ENCODE measurements at places on chromosomes 3 and 15.

- DNase-seq = no peak
These were observed 218.5 kb upstream of the PLSCR5 start for GRCh38 chr3:146823622-146824021.

DNA sequence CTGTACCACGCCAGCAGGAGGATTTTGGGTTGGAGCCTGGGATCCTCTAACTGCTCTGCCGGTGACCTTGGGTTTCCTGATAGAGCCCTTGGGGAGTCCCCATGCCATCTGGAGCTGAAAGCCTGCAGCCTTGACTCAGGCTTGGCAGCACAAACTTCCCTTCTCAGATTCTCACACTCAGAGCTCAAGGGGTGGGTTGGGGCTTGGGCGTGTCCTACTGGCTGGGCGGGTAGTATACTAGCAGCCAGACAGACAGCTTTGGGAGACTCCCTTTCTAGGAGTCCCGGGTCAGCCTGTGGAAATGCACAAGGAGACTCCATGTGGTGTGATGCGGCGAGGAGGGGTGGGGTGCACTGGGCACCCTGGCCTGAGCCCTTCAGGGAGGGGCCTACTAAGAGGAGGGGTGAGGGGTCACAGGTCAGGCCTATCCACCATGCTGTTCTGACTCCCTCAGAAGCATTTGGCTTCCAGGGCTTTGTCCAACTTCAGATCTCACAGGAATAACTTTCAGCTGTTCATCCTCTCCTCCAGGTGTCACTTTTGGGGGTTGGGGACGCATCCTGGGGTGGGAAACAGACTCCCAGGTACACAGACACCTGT lies 21.6 kb upstream of the PLXNA1 start:
- DNase-seq = no peak

GRCh38 chr3:68977486-68978167 lies 35.9 kb downstream of the EOGT start:
- no peak for DNase-seq

DNA sequence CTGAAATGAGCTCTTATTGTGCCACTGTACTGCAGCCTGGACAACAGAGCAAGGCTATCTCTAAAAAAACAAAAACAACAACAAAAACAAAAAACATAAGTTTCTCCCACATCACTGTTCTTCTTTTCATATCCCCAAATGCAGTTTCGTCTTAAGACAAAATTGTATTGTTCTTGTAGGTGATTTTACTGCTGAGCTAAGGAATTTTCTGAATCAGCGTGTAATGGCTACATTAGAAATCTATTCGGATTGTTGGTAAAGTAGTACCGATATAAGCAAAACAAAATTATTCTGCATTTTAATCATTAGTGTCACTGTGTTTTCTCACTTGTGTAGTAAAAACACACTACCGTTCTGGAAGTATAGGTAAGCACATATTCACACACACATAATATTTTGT lies 512.5 kb downstream of the ROBO1 start:
- DNase-seq = no peak

DNA sequence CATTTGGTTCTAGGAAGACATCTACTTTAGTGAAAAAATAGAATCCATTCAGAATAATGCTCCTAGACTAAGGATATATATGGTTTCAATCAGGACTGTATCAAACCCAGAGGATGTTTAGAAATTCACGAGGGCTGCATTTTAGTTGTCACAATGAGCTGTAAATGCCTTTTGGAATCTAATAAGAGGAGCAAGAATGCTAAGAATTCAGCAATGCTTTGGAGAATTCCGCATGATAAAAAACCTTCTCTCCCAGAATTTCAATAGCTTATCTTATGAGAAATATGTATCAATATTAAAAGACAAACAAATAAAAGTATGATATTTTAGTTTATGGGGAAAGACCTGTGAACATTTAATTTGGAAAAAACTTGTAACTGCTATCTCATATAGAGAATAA lies 885.1 kb downstream of the ZPLD1 start:
- DNase-seq = no peak

GRCh38 chr3:46369675-46370132 lies 1.0 kb upstream of the CCR5 start:
- no peak for DNase-seq

DNA sequence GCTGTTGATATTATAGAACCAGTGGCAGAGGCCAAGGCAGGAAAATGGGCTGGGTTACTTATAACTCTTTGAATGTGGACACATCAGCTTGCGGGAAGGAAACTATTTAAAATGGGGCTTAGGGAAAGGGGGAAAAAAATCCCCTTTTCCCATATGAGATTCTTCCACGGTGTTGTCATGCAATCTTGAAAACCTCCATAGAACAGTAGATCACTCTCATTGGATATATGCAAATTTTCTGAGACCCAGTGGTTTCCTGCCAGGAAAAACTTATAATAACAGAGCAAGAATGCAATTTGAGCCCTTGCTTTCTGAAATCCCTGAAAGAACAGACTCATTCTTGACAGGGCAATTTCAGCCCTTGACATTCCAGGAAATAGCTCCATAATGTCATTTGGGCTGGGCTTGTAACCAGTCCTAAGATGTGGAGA lies 31.1 kb downstream of the TMEM212 start:
- DNase-seq = no peak

DNA sequence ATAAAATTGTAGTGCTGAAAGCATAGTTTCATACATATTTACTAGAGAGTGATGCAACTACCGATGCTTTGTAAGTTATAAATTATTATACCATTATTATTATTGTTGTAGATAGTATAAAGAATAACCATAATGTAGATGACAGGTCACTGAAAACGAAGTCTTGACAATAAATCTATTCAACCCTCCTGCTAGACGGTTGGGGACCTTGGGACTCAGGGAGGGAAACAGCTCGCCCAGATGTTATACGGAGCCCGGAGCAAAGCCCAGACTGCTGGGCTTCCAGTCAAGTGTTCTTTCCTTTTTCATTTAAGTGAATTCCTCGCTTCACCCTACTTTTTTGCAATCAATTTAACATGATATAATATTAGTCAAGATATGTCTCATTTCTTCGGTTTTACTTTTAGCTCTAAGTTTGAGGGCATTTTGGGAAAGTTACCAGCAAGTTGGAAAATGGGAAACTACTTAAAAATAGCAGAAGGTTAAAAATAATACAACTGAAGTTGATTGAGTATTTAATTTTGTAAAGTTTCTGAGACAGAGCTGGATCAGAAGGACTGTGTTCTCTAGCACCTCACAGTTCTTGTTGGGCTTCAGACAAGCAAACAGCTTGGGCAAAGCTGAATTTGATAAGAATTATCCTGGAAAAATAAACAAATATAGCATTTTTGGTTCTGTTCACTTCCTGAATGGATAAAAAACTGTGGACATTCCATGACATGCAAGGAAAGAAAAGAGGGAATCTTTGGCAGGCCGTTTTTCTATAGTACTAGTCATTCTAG lies 173.4 kb upstream of the TP63 start:
- no peak for DNase-seq

- DNase-seq = no peak
These were observed 21.0 kb downstream of the ZNF80 start for GRCh38 chr3:114216186-114216970.

DNA sequence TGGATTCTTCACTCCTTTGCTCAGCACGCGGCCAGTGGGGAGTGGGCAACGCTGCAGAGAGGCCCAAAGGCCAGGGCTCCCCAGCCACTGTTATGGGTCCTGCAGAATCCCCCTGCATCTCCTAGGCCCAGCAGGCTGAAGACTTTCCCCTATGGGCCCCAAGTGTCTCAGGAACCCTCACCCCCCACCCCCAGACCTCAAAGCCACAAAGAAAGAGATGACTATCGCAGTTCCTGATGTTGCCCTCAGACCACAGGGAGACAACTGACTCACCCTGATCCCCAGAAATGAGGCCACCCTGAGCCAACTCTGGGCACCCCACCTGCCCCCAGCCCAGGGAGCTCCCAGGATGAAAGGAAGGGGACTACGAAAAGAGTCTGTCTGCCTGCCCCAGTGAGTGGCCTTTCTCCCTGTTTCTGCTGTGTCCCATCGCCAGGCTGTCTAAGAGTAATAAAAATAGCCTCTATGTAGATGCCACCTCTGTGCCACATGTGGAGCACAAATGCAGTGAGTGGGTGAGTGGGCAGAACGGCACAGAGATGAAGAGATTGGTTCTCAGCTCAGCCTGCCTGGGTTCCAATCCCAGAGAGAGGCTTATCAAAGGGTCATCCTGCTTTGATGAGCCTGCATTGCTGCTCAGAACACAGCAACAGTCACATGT lies 283.0 kb downstream of the UACA start:
- DNase-seq = no peak

GRCh38 chr3:43956945-43957344 lies 266.2 kb downstream of the ABHD5 start:
- DNase-seq = no peak

DNA sequence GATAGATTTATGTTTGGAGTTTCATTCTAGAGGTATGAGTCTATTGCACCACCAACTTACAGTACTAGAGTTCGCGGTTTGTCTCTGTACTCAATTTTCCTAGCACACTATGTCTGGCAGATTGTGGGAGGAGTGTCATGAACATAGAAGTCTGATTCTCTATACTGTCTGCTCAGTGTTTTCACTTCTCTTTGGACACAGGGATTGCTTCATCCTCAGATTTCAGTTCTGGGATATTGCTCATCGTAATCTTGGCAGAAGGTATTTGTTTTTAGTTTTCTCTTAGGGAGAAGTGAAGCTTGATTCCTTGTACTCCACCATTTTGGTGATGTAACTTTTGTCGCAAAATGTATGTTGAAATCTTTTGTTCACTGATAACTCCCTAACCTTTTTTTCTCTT lies 27.8 kb upstream of the AZI2 start:
- DNase-seq = no peak

DNA sequence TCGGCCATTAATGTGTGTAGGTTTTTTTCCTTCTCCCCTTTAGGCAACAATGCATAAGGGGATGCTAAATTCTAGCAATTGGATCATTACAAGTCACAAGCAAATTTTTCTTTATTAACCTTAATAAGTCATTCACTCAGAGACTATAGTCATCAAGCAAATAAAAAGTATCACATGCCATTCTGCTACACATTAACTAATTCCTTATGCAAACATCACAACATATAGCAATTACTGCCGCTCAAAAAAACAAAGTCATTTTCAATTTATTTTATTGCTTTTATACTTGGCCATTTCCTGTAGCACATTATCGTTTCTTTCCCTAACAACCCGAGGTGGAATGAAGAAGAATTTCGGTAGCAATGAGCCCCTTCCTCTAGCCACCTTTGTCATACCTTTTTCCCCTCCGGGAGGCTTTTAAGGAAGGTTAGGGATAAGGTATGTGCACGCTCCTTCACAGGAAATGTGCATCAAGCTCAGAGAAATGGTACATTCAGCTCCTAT lies 421.2 kb downstream of the TIGIT start:
- DNase-seq = no peak

DNA sequence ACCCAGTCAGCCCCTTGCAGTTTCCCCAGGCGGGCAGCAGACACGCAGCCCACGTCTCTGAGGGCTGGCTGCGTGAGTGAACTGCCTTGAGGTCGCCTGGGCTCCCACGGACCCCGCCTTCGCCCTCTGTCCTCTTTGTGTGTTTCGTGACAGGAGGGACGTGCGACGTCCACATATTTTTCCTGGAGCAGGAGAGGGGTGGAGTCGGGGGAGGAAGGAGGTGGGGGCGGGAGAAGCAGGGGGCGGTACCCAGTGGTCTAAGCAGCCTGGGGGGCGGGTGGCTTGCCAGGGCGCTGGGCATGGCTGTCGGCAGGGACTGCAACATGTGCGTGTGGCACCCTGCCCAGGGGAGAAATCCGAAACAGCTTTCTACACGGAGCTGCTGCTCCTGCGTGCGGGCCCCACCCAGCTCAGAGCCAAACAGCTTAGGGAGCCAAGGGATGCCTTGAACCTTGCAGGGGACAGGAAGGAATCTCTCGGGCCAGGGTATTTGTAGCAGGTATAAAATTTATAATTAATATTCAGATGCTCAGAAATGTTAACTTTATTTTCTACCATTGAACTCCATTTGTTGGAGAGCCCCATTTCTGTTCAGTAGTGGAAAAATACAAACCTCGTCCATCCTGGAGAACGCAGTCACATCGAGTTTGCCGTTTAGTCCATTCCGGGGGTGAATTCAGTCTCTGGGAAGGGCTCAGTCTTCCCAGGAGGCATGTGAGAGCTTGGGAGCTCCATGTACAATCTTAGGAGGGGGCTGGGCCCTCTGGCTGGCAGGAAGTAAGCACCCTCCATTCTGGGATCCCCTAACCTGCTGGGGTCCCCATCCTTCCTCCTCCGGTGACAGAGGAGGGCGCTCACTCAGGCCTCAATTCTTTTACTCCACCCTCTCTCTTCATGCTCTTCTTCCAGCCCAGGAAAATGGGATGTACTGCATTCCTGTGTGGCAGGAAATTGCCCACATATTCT lies 79.1 kb upstream of the MEF2A start:
- no peak for DNase-seq

DNA sequence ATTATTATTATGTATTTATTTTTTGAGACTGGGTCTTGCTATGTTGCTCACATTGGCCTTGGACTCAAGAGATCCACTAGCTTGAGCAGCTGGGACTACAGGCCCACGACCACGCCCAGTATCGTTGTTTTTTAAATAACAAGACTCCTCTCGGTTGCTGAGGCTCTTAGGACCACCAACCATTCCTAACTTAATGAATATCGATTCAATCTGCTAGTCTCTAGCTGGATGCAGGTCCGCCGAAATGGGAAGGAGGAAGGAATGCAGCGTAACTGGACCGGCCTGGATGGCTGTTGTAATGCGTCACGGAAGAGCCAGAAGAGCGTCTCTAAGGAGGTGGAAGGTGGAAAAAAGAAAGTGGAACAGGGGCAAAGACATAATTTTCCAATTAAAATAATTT lies 1.7 kb downstream of the ANXA2 start:
- no peak for DNase-seq

DNA sequence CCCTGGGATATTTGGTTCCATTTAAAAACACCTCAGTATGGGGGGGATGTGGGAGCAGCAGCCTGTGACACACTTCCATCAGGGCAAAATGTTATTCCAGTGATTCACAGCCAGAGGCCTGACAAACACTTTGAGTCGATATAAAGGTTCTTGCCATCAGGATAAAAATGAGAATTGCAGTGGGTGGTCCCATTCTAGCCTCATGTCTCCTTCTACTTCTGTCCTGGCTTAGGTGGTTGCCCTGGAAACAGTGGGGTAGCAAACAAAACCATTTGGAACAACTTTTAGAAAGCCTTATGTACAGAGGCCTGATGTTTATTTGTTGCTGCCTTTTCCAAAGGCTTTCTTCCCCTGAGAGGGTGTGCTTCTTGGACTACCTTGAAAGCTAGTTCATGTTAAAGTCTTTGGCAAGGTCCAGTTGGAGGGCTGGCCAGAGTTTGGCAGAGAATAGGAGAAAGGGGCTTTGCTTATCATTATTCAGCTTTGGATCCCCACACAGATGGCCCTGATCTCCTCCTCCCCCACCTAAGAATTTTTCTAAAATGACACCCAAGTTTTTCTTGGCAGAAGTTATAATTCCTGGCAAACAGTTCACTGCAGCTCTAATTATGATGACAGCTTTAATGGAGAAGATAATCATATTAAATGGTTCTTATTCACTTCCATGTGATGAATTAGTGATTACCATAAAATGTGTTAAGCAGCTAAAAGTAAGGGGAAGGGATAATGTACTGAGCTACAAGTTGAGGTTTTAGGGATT lies 84.2 kb upstream of the ZNF280D start:
- DNase-seq = peak; percentile 88
